T-cell (primary cell): ENCODE measurements at places on chromosomes 5 and 9.

DNA sequence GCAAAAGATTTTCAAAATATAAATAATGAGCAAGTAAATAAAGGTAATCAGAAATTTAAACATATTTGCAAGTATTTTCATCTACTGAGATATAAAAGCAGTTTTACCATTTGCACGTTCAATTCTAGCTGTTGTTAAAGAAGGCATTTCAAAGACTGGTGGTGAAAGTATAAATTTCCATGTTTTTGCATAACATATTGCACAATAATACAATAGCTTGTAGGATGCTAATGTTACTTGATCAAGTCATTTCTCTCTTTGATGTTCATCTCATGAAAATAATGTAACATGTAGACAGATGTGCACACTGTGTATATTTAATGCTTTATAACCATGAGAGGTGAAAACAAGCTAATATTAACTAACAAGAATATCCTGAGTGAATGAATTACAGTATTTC lies 651.9 kb downstream of the CDH9 start:
- no peak overlapping the region for H3K4me3 ChIP-seq
- H3K27ac ChIP-seq: no peak overlapping the region
- H3K4me1 ChIP-seq: no peaks in the 10 kb centered on the region
- no peak for DNase-seq
- no peaks in the 10 kb centered on the region for H3K36me3 ChIP-seq

GRCh38 chr5:53481887-53482716 lies 1.7 kb downstream of the FST start:
- H3K4me3 ChIP-seq: peak overlapping the region; percentile 39
- no peak overlapping the region for H3K27ac ChIP-seq
- peaks cover 40% of the 10 kb centered on the region for H3K27me3 ChIP-seq
- no peaks in the 10 kb centered on the region for H3K36me3 ChIP-seq
- peak; percentile 22 for DNase-seq
- peaks cover 34% of the 10 kb centered on the region for H3K4me1 ChIP-seq

DNA sequence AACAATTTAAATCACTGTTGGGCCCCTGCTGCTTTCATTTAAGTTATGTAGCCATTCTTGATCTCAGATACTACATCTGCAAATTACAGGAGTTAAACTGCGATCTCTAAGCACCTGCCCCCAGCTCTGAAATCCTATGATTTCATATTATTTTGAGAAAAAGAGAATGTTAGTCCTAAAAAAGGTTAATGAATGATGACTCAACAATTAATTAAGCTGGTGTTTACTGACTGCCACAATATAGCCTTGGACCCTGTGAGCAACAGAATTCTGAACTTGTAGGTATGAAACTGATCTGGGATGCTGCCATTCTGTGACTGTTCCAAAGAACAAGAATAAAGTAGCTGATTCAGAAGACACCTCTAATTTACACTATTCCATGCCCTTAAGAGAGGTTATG lies 124.4 kb upstream of the FBXL7 start:
- H3K4me1 ChIP-seq: no peaks in the 10 kb centered on the region
- H3K27me3 ChIP-seq: no peaks in the 10 kb centered on the region
- no peaks in the 10 kb centered on the region for H3K36me3 ChIP-seq
- no peak for DNase-seq
- H3K4me3 ChIP-seq: no peak overlapping the region

DNA sequence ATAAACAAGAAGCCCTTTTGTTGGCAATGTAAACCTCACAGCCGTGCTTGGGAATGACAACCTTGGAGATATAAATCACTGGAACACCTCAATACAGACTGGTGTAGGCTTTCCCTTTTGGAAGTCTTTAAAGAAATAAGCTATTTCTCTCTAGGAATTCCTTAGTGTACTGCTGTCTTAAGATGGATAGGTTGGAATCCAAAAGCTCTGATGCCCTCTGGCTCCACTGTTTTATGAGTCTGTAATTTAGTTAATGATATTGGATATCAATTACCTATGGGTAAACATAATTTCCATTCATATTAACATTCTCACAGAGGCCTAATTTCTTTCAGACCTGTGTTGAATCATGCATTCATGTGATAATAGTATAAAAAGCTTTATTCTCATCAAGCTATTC lies 435.9 kb upstream of the MPDZ start:
- no peak overlapping the region for H3K4me3 ChIP-seq
- H3K27ac ChIP-seq: no peak overlapping the region
- no peaks in the 10 kb centered on the region for H3K4me1 ChIP-seq
- DNase-seq: no peak

DNA sequence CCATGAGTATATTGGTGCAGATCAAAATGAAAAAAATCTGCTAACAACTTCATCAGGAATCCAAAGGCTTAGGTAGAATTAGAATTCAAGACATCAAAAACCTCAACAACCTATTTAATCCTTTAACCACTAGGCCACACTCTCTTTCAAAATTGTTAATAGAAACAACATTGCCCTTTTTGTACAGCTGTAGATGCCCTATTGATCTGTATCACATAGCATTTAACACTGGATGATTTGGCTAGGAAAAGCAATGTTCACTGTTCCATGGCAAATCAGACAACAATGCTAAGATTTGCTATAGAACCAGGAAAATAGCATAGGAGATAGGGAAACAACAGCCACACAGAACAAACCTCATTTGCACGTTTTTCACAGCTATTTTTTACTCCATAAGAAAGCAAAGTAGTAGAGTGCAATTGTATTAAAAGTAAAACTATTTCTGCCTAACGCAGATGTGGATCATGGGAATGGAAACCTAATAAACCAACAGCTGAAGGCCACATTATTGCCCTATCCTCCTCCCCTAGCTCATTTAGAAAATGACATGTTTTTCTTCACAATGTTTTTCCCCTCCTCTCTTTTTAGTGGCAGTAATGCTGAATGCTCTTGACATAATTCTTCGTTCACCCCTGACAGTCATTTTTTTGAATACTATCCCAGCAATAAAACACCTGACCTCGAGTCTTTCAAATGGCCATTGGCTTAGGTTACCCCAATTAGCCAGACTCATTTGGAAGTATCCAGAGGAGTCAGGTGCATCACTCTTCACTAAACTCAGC lies 373.0 kb upstream of the CCNH start:
- H3K4me3 ChIP-seq: no peak overlapping the region
- DNase-seq: no peak
- H3K27me3 ChIP-seq: no peaks in the 10 kb centered on the region
- H3K4me1 ChIP-seq: no peaks in the 10 kb centered on the region
- no peak overlapping the region for H3K27ac ChIP-seq
- H3K36me3 ChIP-seq: no peaks in the 10 kb centered on the region

DNA sequence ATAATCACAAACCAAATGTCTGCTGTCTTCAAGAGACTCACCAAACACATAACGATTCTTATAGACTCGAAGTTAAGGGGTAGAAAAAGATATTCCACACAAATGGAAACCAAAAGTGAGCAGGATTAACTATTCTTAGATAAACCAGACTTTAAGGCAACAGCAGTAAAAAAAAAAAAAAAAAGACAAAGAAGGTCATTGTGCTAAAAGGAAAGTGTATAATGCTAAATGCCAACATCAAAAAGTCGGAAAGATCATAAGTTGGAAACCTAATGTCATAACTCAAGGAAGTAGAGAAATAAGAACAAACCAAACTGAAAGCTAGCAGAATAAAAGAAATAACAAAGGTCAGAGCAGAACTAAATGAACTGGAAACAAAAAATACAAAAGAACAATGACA lies 714.6 kb downstream of the SEMA5A start:
- no peaks in the 10 kb centered on the region for H3K36me3 ChIP-seq
- no peak overlapping the region for H3K4me3 ChIP-seq
- H3K4me1 ChIP-seq: no peaks in the 10 kb centered on the region
- DNase-seq: no peak
- H3K27ac ChIP-seq: no peak overlapping the region

DNA sequence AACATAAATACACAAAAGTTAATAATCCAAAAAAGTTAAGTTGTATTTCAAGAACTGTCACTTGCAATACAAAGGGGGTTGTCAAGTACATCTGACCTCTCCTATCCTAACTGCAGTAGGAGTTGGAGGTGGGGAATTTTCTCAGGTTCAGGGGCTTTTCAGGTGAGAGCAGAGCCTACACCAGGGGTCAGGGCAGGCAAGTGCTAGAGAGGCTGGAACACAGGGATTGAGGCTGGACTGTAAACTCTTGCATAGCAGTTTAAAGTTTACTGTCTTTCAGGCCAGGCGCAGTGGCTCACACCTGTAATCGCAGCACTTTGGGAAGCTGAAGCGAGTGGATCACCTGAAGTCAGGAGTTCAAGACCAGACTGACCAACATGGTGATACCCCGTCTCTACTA lies 25.4 kb upstream of the RASGRF2 start:
- DNase-seq: no peak
- no peaks in the 10 kb centered on the region for H3K4me1 ChIP-seq
- H3K27ac ChIP-seq: no peak overlapping the region
- H3K4me3 ChIP-seq: no peak overlapping the region
- no peaks in the 10 kb centered on the region for H3K36me3 ChIP-seq

GRCh38 chr9:13171261-13171660 lies 108.2 kb downstream of the MPDZ start:
- no peak for DNase-seq
- no peaks in the 10 kb centered on the region for H3K4me1 ChIP-seq
- no peak overlapping the region for H3K27ac ChIP-seq

DNA sequence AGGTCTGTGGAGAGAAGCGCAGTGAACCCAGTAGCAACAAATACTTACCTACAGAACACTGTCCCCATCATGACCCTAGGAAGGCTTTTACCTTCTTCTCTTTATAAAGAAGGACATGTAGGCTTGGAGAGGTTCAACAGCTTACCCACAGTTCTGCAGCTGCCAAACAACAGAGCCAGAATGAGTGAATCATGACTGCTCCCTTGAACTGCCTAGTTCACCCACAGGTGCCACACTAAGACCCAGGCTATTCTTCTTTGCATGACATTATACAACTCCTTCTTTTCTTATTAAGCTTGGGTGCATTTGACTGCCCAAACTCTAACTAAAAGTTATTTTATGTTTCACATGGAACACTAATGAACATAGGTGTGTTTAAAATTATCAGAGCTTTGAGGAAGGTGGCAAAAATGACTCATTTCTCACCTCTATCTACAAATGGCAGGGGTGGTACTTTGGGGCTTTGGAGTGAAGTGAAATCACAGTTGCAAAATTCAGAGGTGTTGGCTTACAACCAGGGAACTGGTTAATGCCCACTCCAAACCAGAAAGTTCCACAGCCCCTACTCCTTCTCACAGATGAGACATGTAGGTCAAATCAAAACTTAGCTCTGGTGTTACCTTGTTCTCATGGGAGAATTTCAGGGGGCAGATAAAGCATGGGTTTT lies 201.6 kb downstream of the SEMA6A start:
- H3K27me3 ChIP-seq: no peaks in the 10 kb centered on the region
- DNase-seq: no peak

- H3K27me3 ChIP-seq: peaks cover 11% of the 10 kb centered on the region
- DNase-seq: no peak
- H3K4me1 ChIP-seq: peaks cover 8% of the 10 kb centered on the region
- no peak overlapping the region for H3K27ac ChIP-seq
- H3K4me3 ChIP-seq: peak overlapping the region; percentile 30
Measured at GRCh38 chr5:142551338-142552067, 134.4 kb downstream of the FGF1 start.

- H3K4me1 ChIP-seq: no peaks in the 10 kb centered on the region
- no peak for DNase-seq
- no peak overlapping the region for H3K27ac ChIP-seq
- H3K27me3 ChIP-seq: no peaks in the 10 kb centered on the region
- no peak overlapping the region for H3K4me3 ChIP-seq
Measured at GRCh38 chr9:92170848-92171247, 55.6 kb upstream of the SPTLC1 start.

DNA sequence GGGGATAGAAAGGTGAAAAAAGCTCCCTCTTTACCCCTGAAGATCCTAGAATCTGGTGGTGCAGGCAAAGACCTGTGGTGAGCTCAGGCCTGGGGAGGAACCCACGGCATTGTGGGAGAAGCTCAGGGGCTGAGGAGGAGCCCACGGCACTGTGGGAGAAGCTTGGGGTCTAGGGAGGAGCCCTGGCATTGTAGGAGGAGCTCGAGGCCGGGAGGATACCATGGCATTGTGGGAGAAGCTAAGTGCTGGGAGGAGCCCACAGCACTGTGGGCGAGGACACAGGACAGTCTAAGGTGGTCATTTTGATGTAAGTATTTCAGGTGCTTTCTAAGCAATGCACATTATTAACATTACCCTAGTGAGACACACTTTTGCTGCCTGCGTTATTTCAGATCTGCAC lies 179.7 kb downstream of the HSD17B3 start:
- H3K4me1 ChIP-seq: no peaks in the 10 kb centered on the region
- no peaks in the 10 kb centered on the region for H3K27me3 ChIP-seq
- H3K36me3 ChIP-seq: no peaks in the 10 kb centered on the region
- H3K27ac ChIP-seq: no peak overlapping the region
- no peak overlapping the region for H3K4me3 ChIP-seq

GRCh38 chr5:102758576-102758975 lies 3.5 kb downstream of the PAM start:
- H3K27ac ChIP-seq: peak overlapping the region; percentile 6
- no peaks in the 10 kb centered on the region for H3K27me3 ChIP-seq
- no peaks in the 10 kb centered on the region for H3K36me3 ChIP-seq
- no peak for DNase-seq

DNA sequence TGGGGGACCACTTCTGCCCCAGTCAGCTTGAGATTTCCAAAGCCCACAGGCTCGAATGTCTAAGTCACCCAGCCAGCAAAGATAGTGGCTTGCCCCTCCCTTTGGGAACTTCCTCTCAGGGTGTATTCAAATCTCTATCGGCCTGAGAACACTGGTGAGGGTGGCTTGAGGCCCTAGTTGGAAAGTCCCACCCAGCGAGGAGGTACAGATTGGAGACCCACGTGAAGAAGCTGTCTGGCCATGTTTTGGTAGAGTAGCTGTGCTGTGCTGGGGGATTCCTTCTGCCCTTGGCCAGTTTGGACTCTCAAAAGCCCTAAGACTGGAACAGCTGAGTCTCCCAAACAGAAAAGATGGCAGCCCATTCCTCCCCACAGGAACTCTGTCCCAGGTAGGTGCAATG lies 172.7 kb upstream of the RIOK2 start:
- H3K4me3 ChIP-seq: no peak overlapping the region
- H3K36me3 ChIP-seq: no peaks in the 10 kb centered on the region
- no peak overlapping the region for H3K27ac ChIP-seq
- no peak for DNase-seq
- peaks cover 6% of the 10 kb centered on the region for H3K27me3 ChIP-seq

DNA sequence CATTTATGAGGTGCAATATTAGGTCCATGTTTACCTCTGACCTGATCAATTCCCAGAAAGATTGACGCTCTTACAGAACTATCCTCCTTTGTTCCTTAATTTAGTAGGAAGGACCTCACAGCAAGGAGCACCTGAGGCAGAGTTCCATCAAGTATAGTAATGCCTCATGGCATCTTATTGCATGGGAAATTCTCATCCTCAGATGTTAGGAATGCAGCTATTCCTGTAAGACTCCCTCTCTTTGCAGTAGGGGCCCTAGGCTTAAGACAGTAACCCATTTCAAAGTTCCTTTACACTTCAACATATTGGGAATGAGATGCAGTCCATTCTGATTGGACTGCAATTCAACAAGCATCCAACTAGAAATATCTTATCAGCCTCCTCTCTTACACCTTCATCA lies 69.8 kb downstream of the SLCO4C1 start:
- H3K27me3 ChIP-seq: no peaks in the 10 kb centered on the region
- no peak for DNase-seq
- H3K4me3 ChIP-seq: no peak overlapping the region
- no peaks in the 10 kb centered on the region for H3K4me1 ChIP-seq

GRCh38 chr9:8254541-8254940 lies 455.0 kb upstream of the DMAC1 start:
- DNase-seq: no peak
- no peak overlapping the region for H3K27ac ChIP-seq
- H3K4me1 ChIP-seq: no peaks in the 10 kb centered on the region
- no peaks in the 10 kb centered on the region for H3K36me3 ChIP-seq
